Activated CD4-positive, alpha-beta T cell treated with anti-CD3 and anti-CD28 coated beads for 36 hours (primary cell): ENCODE measurements at places on chromosomes 5 and 9.

- H3K27ac ChIP-seq, result no peak overlapping the region
- DNase-seq, result no peak
- H3K4me3 ChIP-seq, result no peak overlapping the region
- no peaks in the 10 kb centered on the region for H3K36me3 ChIP-seq
- H3K27me3 ChIP-seq, result peaks cover 3% of the 10 kb centered on the region
These were observed 110.1 kb downstream of the SLIT3 start for GRCh38 chr5:169190849-169191248.

DNA sequence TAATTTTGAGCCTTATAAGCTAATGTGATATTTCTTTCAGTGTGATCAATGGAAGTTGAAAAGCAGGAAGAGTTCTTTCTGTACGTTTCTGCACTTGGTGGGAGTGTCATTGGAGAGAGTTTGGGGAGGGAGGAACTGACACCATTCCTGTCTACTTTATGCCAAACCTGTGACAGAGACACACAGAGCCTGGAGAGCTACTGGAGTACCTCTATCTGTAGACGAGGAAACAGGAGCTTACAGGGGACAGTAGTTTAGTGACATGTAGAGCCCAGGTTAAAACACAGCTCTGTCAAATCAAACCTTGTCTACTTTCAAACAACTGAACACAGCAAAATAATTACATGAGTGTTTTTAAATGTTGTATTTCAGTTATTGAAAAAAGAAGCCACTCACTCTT is 103.6 kb downstream of the PDE4D start:
- peak overlapping the region; percentile 18 for H3K4me3 ChIP-seq
- no peak for DNase-seq
- H3K27me3 ChIP-seq, result peaks cover 17% of the 10 kb centered on the region
- peak overlapping the region; percentile 78 for H3K27ac ChIP-seq
- no peaks in the 10 kb centered on the region for H3K36me3 ChIP-seq

- no peak overlapping the region for H3K27ac ChIP-seq
- DNase-seq, result no peak
- H3K4me1 ChIP-seq, result no peaks in the 10 kb centered on the region
- no peaks in the 10 kb centered on the region for H3K36me3 ChIP-seq
These were observed 13.4 kb downstream of the OLFML2A start for GRCh38 chr9:124790301-124790700.

DNA sequence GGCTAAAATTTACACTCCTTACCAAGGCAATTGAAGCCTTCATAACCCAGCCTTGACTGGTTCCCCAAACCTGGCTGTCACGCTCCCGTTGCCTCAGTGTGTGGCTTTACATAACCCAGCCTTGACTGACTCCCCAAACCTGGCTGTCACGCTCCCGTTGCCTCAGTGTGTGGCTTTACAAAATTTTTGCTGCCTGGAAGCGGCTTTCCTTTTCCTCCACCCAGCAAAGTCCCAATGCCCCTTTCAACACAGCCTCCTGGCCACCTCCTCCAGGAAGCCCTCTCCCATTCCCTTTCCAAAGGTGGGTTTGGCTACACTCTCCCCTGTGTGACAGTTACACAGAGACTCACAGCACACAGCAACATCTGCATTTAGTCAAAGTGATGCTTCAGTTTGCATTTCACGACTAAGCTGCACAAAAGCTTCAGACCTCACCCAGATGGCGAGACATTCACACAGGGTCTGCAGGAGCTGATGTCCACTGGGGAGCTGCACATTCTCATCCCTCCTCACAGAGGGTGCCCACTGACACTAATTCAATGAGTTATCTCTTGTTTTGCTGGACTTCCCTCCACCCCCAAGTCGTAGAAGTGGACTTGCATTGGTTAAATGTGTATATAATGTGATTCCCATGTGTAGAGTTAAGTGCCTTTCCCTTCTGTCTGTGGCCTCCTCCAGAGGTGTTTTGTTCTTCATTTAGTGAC is 156.6 kb upstream of the PHYKPL start:
- peaks cover 2% of the 10 kb centered on the region for H3K27me3 ChIP-seq
- no peaks in the 10 kb centered on the region for H3K4me1 ChIP-seq
- no peak overlapping the region for H3K27ac ChIP-seq

DNA sequence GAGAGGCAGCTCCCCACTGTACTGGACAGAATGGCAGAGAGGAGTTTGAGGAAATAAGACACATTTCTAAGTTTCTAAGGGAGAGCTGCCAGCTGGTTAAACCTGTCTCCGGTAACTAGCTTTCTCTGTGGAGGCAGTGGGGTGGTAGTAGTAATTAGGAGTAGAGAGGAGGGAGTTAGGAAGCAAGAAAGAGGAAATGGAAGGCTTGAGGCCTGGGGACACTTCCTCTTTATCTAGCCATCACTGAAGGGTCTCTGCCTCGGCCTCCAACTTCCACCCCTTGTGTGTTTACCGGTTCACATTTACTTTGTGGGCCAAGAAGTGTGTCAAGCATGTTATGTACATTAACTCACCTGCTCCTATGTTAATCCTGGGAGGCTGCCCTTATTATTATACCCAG is 462.2 kb upstream of the DMAC1 start:
- H3K4me1 ChIP-seq, result no peaks in the 10 kb centered on the region
- no peak overlapping the region for H3K27ac ChIP-seq
- H3K27me3 ChIP-seq, result no peaks in the 10 kb centered on the region
- no peaks in the 10 kb centered on the region for H3K36me3 ChIP-seq

DNA sequence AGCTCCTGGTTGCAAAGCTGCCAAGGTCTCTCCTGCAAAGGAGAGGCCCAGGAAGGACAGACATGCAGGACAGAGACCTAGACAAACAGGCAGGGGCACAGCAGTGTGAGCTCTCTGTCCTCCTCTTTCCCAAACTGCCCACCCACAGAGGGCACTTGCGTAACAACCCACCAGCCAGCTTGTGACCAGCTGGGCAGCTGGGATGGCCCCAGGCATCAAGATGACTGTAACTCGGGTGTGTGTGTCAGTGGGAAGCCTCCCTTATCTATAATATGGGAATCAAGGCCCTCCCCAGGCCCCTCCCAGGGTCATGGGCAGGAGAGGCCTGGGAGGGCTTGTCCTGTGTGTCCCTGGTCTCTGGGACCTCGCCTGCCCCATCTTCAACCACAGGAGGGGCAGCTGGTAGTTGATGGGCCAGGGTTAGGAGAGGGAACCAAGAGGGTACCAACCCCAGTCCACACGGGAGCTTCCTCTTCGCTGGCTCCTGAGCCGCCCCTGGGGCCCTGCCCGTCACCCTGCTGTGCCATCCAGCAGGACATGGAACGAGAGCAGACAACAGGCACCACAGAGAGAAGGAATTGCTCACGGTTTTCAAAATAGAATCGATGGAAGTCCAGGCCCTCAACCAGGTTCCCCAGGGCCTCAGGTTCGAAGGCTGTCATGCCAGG is 37.9 kb downstream of the SLC6A7 start:
- no peak overlapping the region for H3K4me3 ChIP-seq
- no peak overlapping the region for H3K27ac ChIP-seq
- DNase-seq, result no peak
- H3K4me1 ChIP-seq, result no peaks in the 10 kb centered on the region
- no peaks in the 10 kb centered on the region for H3K36me3 ChIP-seq

DNA sequence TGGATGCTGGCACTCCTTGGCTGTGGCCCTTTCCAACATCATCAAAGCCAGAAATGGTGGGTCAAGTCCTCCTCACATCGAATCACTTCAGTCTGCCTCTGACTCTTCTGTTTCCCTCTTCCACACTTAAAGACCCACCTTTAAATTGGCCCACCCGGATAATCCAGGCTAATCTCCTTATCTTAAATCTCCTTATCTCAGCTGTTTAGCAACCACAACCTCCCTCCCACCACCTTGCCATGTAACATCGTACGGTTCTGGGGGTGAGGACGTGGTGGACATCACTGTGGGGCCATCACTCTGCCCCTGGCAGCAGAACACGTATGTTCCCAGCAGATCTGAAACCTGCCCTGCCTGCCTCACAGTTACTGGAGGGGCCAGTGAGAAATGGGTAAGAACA is 11.5 kb downstream of the IGFBPL1 start:
- no peak overlapping the region for H3K4me3 ChIP-seq
- peaks cover 2% of the 10 kb centered on the region for H3K4me1 ChIP-seq
- no peak for DNase-seq
- no peaks in the 10 kb centered on the region for H3K27me3 ChIP-seq
- no peaks in the 10 kb centered on the region for H3K36me3 ChIP-seq

- H3K27me3 ChIP-seq, result peaks cover 4% of the 10 kb centered on the region
- H3K27ac ChIP-seq, result no peak overlapping the region
- DNase-seq, result no peak
- no peaks in the 10 kb centered on the region for H3K4me1 ChIP-seq
- H3K36me3 ChIP-seq, result no peaks in the 10 kb centered on the region
- H3K4me3 ChIP-seq, result no peak overlapping the region
These were observed 166.4 kb upstream of the SMIM23 start for GRCh38 chr5:171619196-171619595.

DNA sequence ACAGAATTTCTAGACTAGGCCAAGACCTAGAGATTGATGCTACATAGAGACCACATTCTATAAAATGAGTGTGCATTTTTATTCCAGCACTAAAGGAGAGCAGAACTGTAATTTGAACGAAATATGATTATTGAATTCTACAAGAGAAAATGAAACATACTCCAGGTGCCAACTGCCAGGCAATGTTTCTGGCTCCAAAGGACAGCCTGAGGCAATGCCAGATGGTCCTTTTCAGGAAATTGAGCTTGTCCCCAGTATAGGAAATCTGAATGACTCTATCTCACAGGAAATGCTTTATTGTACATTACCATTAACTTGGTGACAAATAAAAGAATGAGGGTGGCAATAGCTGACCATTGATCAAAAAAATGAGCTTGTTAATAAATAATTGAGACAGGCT is 28.8 kb upstream of the RASGRF2 start:
- H3K4me3 ChIP-seq, result no peak overlapping the region
- H3K27me3 ChIP-seq, result no peaks in the 10 kb centered on the region
- peaks cover 6% of the 10 kb centered on the region for H3K4me1 ChIP-seq
- H3K36me3 ChIP-seq, result no peaks in the 10 kb centered on the region

DNA sequence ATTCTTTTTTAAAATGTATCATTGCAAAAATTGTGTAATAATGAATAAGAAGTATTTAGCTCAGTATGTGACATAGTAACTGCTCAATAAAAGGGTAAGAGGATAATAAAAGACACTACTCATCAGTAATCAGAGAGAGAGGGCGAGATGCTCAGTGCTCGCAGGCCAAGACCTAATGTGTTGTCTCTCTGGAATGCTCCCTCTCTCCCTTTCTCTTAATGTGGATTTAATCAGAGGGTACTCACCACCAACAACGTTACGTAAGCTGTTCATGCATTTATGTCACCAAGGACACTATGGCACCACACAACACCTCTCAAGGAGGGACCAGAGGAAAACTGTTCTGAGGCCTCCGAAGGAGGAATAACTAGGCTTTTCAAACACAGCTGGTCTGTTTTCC is 42.5 kb downstream of the WHRN start:
- no peak for DNase-seq
- no peak overlapping the region for H3K27ac ChIP-seq
- H3K36me3 ChIP-seq, result no peaks in the 10 kb centered on the region
- no peaks in the 10 kb centered on the region for H3K27me3 ChIP-seq
- no peaks in the 10 kb centered on the region for H3K4me1 ChIP-seq

- H3K27me3 ChIP-seq, result no peaks in the 10 kb centered on the region
- H3K4me3 ChIP-seq, result no peak overlapping the region
- H3K4me1 ChIP-seq, result no peaks in the 10 kb centered on the region
- peaks cover 18% of the 10 kb centered on the region for H3K36me3 ChIP-seq
- no peak for DNase-seq
These were observed 75.4 kb downstream of the SLF1 start for GRCh38 chr5:94693845-94694370.

DNA sequence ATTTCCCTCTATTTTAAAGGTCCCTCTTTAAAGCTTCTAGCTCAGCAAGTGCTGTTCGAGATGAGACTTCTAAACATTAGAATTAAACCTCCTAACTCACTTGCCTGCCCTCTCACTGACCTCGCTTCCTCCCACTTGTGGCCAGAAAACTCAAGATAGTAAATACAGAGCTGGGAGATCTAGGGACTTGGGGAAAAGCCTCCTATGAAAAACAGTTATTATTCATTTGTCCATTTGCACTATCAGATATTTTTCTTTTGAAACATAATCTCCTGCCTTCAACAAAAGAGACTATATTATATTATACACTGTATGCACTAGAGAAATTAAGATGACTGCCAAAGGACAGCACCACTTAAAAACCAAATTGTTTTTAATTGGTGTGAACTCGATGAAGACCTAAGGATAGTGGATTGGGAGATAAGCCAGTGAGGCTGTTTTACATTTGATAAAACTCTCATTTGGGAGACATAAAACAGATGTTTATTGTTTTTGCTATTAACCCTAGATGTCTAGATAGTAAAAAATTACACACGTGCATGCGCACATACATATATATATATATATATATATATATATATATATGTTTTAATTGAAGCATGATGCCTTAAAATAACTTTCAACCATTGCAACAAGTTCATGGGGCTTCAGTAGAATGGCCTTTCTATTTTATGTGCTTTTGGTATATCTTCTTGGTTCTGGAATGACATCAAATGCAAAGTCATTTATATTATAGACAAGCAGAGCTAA is 229.4 kb downstream of the ADAMTSL1 start:
- no peak overlapping the region for H3K27ac ChIP-seq
- DNase-seq, result no peak
- H3K4me1 ChIP-seq, result no peaks in the 10 kb centered on the region
- H3K36me3 ChIP-seq, result no peaks in the 10 kb centered on the region
- H3K27me3 ChIP-seq, result peaks cover 4% of the 10 kb centered on the region

DNA sequence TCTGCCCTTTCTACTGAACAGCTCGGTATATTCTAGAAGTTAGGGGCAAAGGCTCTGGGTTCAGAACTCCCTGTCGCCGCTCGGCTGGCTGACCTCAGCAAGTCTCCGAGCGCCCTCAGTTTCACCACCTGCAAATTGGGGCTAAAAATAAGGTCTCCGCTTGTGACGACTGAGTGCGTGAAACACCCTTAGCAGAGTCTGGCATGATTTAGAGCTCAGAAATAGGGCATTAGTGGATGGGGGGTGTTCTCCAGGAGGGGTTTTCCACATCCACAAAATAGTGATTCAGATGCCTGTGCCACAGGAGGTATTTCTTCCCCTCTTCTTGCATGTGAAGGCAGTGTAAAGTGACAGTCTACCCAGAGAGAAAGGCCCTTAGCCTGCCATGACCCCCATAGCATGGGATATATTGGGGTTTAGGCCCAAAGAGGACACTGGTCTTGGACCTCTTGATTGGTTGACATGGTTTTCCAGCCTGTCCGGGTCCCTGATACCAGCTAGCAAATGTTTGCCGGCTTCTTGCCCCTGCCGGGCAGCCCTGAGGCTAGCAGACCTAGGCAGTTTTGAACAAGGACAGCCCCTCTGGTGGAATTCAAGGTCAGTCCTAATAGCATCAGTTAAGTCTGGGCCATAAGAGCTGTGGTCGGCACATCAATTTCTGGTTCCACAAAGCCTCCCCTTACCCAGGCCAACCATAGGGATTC is 1.4 kb downstream of the ERGIC1 start:
- no peak for DNase-seq
- H3K36me3 ChIP-seq, result peaks cover 5% of the 10 kb centered on the region
- H3K27ac ChIP-seq, result peak overlapping the region; percentile 42
- H3K27me3 ChIP-seq, result no peaks in the 10 kb centered on the region
- peaks cover 42% of the 10 kb centered on the region for H3K4me1 ChIP-seq
- peak overlapping the region; percentile 79 for H3K4me3 ChIP-seq

- no peaks in the 10 kb centered on the region for H3K36me3 ChIP-seq
- H3K27me3 ChIP-seq, result peaks cover 4% of the 10 kb centered on the region
- DNase-seq, result no peak
- H3K27ac ChIP-seq, result no peak overlapping the region
- no peaks in the 10 kb centered on the region for H3K4me1 ChIP-seq
- H3K4me3 ChIP-seq, result no peak overlapping the region
These were observed 459.0 kb upstream of the KLF4 start for GRCh38 chr9:107948601-107949000.
